Activated CD4-positive, alpha-beta T cell treated with anti-CD3 and anti-CD28 coated beads, Interleukin-2, amount 50 U/mL, for 24 hours (primary cell): ENCODE measurements at places on chromosomes 11 and 22.

GRCh38 chr11:123132881-123133280 lies 62.2 kb downstream of the CLMP start:
- no peak for DNase-seq

- peak; percentile 4 for DNase-seq
Measured at GRCh38 chr22:41092847-41093411, 537 bp downstream of the EP300 start.

DNA sequence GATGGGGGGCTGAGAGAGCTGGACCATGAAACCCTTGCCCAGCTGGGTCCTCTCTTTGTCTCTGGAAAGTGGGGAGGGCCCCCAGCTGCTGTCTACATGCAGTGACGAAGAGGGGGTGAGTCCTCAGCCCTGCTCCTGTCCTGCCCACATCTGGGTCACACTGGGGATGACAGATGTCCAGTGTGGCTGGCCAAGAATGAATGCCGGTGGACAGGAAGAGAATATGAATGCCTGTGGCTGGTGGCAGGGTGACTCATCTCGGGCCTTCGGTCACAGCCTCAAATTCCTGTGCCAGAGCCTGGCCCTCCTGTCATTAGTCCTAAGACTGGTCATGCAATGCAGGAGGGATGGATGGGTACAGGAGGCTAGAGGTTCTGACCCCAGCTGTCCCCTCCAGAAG lies 2.2 kb upstream of the PNPLA3 start:
- DNase-seq = no peak

DNA sequence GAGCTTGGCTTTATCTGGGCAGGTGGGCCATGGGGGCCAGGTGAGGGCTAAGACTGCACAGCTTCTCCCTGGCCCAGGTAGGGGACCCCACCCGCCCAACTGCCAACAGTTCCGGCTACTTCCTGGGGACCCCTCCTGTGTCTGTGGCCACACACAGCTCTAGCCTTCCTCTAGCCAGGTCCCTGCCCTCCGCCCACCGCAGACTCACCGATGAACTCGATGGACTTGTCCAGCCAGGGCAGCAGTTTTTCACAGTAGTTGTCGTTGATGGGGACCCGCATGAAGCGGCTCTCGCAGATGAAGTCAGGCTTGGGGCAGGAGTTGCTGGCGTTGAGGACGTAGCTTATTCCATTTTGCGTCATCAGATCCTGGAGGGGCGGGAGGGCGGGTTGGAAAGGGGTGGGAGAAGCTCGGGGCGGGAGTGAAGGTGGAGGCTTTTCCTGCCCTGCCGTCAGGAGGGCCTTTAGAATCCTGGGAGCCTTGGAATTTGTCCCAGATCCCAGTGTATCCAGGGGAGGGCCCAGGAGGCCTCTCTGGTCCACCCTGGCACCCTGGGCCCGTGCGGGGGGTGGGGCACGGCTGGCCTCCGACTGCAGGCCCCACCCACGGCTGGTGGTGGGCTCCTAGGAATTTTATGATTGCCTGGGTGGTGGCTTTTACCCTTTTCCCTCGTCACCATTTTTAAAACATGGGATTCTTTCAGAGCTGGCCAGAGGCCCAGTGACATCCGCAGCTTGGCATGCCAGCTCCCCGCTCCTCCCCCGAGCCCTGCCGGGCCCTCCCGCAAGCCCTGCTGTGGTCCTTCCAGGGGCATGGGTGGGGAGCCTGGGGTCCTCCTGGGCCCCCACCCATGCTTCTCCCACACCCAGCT lies 13.9 kb downstream of the DUSP8 start:
- DNase-seq = no peak

- DNase-seq = no peak
Measured at GRCh38 chr11:59069087-59069486, 17.0 kb upstream of the GLYATL1B start.

DNA sequence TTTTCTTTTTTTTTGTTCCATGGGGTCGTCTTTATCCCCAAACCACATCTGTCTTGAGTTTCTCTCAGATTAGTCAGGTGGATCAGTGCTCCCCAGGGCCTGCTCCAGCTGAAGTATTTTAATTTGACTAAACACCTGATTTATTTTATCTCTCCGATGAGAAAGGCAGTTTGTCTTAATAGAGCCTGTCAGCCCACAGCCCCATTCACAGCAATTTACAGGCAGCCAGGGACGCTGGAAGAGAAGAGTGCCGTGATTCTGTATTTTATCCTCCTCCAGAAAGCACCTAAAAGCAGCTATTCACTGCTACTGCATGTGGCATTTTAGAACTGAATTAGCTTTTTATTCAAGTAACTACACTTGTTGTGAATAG lies 164.5 kb downstream of the SOX6 start:
- no peak for DNase-seq

DNA sequence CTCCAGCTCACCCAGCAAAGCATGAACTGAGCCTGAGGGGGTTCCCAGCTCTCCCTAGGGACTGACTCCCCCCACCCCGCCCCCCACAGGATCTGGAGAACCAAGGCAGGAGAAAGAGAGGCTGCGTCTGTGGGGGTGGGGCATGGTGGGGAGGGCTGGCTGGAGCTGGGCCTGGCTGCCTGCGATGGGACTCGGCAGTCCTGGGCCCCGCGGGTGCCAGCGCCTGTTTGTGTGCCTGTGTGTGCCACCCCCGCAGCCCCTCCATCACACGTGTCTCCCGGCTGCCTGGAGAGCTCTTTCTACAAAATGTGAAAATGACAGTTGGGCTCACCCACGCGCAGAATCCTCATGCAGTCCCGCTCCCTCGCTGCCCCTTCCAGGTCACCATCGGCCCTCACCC lies 46.8 kb downstream of the CACNA1I start:
- no peak for DNase-seq

GRCh38 chr11:123487157-123487744 lies 57.2 kb downstream of the GRAMD1B start:
- no peak for DNase-seq

- no peak for DNase-seq
Measured at GRCh38 chr22:20663137-20663828, 110.6 kb upstream of the SERPIND1 start.

DNA sequence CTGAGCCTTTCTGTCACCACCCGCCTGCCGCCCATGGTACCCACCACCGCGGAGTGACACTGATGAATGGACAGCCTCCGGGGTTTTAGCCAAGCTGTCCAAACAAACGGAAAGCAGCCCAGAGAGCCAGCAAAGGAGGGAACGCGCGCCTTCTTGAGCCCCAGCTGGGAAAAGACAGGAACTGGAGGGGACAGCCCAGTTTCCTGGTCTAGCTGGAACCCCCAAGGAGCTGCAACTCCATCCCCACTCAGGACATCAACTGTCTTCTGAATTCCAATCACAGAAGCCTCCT lies 33.7 kb downstream of the SHISAL1 start:
- DNase-seq = no peak

DNA sequence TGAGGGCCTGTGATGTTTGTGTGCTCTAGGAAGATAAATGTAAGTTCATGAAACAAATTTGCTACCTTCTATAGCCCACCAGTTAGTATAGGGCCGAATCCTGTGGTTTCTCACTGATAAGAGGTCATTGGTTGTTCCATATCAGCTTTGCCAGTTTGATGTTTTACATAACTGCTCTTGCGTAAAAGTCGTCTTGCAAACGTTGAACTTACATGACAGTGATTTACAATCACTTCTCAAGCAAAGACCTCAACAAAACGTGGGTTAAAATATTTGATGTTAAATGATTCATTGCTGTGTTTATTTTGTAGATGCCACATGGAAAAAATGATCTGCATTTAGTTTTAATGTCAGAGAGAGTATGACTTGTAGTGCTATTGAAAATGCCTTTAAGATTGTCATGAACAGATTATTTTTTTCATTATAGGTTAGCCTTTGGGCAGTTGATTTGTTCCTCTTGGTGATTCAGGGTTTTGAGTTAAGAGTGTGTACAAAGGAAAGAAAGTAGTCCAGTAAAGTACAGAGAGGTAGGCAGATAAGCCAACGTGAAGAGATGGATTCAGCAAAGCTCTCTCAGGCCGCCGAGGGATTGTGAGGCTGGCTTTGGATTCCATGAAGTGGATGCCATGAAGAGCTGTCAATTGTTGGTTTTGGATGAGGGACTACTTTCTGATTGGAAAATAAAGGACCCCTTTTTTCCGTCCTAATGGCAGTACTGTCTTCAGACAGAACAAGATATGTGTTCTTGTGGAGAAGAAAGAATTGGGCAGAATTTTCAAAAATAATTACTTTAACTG lies 2.6 kb downstream of the EWSR1 start:
- DNase-seq = no peak

DNA sequence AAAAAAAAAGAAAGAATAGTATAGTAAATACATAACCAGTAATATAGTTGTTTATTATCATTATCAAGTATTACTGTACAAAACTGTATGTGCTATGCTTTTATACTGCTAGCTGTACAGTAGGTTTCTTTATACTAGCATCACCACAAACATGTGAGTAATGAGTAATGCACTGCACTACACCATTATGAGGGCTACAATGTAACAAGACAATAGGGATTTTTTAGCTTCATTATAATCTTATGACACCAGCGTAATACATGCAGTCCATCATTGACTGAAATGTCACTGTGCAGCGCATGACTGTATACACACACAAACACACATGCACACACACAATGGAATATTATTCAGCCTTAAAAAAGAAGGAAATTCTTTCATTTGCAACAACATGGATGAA lies 111.5 kb upstream of the ZBED5 start:
- DNase-seq = no peak

- DNase-seq = no peak
Measured at GRCh38 chr11:63882555-63883242, 34.3 kb downstream of the RCOR2 start.

GRCh38 chr11:115168686-115169085 lies 335.5 kb downstream of the CADM1 start:
- DNase-seq = no peak

DNA sequence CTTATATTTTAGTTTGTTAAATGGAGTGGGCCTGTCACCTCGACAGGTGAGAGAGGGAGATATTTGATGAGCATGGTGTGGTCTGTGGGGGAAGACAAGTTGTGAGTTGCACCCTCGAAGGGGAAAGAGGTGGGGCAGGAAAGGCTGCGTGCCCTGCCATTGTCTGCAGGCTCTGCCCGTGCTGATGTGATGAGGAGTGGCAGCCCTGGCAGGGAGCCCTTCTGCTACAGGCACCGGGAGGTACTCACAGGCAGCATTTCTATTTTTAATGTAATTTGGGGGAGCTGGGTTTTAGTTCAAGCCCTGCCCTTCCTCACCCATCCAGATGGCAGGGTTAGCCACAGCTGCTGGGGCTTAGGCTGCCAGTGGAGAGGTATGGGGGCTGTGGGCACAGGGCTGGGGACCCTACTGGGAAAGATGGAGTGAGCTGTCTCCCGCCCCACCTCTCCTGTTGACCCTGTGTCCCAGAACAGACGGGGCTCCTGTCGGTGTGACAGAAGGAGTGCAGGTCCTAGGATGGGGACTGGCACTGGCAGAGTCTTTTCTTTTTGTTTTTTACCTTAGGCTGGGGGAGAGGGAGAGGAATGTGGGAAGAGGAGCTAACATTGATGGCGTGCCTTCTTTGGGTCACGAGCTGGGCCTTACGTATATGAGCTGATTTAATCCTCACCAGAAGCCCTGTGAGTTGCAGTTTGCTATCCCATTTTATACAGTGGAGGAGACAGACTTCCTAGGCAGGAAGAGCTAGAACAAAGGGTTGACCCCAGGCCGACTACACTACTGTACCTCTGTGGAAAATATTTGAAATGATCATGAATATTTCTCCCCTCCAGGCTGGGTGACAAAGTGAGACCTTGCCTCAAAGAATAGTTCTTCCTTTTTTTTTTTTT lies 51.6 kb downstream of the CEP164 start:
- no peak for DNase-seq

DNA sequence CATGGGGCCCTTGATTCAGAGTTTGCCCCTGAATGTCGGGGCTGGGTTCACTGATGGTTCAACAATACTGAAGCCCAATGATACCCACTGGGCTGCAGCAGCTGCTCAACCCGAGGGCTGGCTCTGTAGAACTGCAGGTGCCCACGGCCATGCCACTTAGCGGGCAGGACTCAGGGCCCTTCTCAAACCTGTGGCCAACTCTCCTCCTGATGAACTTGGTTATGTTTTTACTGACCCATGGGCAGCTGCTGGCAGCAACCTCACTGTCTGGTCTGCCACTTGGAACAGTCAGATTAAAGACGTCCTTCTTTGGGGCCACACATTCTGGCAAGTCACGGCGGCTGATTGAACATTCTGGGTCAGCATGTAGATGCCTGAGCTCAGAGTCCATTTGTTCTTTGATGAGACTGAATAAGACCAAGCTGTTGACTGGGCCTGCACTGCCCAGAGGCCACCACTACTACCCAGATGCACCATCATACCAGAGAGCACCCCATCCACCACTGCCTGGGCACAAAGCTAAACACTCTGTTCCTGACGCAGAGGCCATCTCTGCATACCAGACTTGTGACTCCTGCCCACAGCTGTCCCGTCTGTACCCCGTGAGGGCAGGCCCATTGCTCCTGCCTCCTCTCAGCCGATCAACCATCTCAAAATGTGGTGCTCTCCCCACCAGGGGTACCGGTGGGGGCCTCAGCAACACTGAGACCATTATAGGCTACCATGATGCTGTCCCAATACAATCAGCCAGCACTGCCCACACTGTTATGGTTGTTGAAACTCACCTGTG lies 67.8 kb downstream of the SHANK2 start:
- no peak for DNase-seq

- no peak for DNase-seq
Measured at GRCh38 chr22:26565889-26566288, 24.0 kb downstream of the TPST2 start.

- DNase-seq = no peak
Measured at GRCh38 chr22:45628515-45628914, 43.1 kb upstream of the ATXN10 start.

- no peak for DNase-seq
Measured at GRCh38 chr11:46537121-46537520, 56.7 kb downstream of the AMBRA1 start.

GRCh38 chr11:112760396-112761059 lies 200.7 kb upstream of the NCAM1 start:
- DNase-seq = no peak

GRCh38 chr22:40635940-40636379 lies 559 bp downstream of the MRTFA start:
- DNase-seq = no peak

DNA sequence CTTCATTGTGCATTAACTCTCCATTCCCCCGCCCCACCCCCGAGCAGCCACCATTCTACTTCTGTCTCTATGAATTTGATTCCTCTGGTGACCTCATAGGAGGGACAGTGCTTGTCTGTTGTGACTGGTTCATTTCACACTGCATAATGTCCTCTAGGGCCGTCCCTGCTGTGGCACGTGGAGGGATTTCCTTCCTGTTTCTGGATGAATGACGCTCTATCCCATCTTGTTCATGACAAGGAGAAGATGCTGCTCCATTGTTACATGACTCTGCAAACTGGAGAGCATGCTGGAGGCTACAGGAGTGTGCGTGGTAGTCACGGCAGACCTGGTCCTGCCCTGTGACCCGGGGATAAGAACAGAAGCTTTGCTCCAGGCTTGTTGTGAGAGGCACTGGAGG lies 61.3 kb downstream of the RTL6 start:
- no peak for DNase-seq

DNA sequence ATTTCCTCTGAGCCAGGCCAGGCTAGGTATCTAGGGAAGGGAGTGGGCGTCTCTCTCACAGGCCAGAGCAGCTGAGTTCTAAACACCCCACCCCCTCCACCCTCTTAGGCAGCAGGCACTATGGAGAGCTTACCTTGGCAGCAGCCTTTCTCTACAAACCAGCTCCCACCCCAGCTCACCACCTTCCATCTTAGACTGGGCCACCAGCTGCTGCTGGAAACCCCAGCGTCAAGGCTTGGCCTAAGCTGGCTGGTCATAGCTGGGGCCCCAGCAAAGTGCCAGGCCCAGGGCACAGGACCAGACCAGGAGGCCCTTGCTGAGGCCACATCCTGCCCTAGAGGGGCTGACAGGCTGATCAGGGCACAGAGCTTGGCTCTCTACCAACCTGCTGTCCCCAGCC lies 20.2 kb downstream of the SLC22A12 start:
- DNase-seq = no peak

GRCh38 chr11:61281581-61282250 lies 13.4 kb downstream of the VWCE start:
- DNase-seq = no peak
